Stimulated activated CD8-positive, alpha-beta memory T cell treated with anti-CD3 and anti-CD28 coated beads, Interleukin-7, amount 100 ng/mL, for 4 hours (primary cell): ENCODE measurements at places on chromosomes 1 and 21.

DNA sequence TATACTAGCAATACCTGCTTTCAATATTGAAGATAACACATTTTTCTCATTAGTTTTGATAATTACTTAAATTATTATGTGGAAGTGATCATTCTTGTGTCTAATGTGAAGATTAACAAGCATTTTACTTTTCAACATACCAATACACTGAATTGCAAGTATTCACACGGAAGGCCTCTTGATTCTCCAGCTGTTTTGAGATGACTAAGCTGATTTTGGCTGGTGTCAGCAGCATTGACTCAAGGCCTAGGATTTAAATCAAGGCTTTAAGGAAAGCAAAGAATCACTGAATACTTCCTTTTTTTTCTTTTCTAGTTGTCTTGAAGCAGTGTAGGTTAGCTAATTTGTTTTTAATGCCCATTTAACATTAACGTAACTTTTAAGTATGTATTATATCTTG, 373.7 kb downstream of the SRGAP2C start:
- no peak for DNase-seq

DNA sequence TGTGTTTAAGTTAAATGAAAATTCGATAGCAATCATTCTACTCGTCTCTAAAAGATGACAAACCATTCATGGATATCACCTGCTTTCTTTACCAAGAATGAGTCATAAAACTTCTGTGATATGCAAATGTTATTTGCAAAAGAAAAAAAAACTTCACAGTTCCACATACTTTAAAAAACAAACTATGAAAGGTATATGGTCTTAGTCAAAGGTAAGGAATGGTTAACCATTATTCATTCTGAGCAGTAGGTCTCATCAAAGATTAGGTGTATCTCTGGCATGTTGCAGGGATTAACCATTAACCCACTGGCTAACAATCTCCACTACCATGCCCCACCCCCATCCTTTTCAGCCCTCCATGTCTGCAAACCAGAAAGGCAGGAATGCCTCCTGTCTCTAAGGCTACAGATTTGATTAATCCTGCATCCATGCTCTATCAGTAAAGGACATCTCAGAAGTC, 44.4 kb downstream of the PTPN14 start:
- DNase-seq, result no peak

DNA sequence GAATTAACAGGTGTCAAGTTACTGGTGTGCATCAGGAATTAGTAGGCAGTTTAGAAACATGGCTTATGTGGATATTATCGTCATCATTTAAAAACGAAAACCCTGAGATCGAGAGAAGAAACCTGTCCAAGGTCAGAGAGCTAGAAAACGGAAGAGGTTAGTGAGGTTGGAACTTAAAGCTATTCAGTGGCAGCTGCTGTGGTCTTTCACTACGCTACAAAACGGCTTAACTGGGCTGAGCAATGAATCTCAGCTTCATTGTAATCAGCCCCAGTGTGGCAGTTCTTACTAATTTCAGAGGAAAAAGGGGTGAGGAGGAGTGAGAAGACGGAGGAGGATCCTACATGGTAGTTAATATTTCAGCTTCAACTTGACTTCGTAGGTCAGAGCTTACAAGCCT, 77.9 kb downstream of the DAB1 start:
- DNase-seq, result no peak

DNA sequence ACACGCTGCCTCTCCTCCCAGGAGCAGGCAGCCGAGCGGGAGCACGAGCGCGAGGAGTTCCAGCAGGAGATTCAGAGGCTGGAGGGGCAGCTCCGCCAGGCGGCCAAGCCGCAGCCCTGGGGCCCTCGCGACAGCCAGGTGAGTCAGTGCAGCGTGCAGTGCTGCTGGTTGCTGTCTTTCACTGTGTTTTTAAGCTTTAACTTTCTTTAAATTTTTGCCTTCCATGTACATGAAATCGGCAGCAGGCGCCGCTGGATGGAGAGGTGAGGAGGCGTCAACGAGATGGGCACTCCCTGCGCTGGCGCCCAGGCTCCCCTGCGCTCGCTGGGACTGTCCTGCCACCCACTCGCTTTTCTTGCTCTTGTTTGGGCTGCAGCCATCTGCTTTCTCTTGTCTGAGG, 60.7 kb upstream of the DIP2A start:
- no peak for DNase-seq

- no peak for DNase-seq
These were observed 69.3 kb downstream of the MAN1A2 start for GRCh38 chr1:117436513-117436912.

- DNase-seq, result no peak
These were observed 131.2 kb downstream of the SLC45A1 start for GRCh38 chr1:8448911-8449661.

GRCh38 chr1:241645199-241645598, 5.0 kb upstream of the CHML start:
- no peak for DNase-seq

DNA sequence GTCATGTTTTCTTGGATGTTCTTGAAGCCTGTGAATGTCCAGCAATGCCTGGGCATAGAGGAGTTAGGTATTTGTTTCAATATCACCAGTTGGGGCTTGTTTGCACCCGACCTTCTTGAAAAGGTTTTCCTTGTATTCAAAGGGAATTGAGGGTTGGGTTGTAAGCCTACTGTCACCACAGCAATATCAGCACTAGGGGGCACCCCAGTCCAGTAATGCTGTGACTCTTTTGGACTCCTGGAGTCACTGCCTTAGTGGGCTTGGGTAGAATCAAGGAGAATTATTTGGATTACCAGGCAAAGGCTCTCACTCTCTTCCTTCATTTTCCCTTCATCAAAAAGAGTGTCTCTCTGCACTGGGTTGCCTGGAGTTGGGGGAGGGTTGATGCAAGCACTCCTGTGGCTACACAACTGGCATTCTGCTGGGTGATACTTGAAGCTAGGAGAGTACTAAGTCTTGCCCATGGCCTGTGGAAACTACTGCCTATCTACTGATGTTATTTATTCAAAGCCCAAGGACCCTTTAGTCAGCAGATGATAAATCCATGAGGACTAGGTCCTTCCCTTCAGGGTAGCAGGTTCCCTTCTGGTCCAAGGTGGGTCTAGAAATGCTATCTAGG, 34.5 kb downstream of the OR10R2 start:
- no peak for DNase-seq

DNA sequence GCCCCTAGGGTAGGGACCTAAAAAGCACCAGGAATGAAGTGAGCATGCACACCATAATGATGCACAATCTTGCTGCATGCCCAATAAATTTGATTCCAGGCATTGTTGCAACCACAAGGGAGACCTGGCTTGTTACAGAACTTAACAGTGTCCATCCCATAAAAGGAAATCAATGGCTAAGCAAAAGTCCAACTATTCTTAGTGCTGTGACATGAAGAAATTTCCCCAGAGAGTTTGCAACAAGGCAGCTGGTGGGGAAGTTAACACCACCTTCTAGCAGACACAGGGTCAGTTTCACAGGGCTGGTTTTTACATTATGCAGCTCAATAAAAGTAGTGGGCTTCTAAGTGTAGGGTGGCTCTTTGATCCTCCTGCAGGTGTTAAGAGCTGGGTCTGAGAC, 221.1 kb downstream of the KCNJ6 start:
- DNase-seq, result no peak

DNA sequence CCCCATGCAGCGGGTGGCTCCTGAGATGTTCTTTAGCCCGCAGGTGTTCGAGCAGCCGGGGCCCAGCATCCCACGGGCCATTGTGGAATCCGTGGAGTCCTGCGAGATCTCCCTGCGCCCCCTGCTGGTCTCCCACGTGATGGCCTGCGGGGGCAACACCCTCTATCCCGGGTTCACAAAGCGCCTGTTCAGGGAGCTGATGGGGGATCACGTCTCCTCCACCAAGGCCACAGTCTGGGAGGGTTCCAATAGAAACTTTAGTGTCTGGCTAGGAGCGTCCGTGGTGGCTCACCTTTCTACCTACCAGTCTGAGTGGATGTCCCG, 71.0 kb downstream of the ACTL8 start:
- DNase-seq, result no peak

DNA sequence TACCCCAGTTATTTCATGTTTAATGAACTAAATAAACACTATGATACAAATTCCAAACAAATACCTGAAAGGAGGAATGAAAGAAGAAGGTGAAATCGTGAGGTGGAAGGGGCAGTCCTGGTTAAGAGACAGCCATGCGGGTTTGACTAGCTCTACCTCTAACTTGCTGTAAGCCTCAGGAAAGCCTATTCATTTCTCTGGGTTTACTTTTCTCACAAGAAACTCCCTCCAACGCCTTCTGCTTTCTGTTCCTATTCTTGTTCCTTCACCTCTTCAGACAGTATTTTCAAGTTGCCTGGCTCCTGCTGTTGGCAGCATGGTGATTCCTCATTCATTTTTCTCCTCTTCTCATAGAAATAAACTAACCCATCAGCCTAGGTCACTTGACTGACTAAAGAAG, 92.4 kb downstream of the NTPCR start:
- no peak for DNase-seq

DNA sequence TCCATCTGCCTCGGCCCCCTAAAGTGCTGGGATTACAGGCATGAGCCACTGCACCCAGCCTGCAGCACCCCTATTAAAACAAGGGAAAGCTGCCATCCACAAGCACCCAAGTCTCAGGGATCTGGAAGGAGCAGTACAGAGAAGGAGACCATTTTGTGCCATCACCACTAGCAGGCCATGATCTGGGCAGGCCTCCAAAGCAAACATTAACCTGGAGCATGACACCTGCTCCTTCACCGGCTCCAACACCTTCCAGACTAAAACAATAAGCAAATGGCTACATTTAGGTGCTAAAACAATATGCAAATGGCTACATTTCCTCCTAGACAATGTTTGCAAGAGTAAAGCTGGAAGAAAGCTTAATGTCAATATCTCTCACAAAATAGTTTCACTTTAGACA, 16.7 kb downstream of the MEAF6 start:
- no peak for DNase-seq

- DNase-seq, result no peak
These were observed 11.3 kb downstream of the RAB29 start for GRCh38 chr1:205763980-205764379.

GRCh38 chr1:198936371-198937083, 297.7 kb downstream of the PTPRC start:
- DNase-seq, result no peak

- DNase-seq, result no peak
These were observed 60.2 kb downstream of the ODF2L start for GRCh38 chr1:86335916-86336315.

GRCh38 chr21:15247613-15248012, 182.8 kb upstream of the NRIP1 start:
- no peak for DNase-seq

- peak; percentile 12 for DNase-seq
These were observed 71.4 kb upstream of the RAB4A start for GRCh38 chr1:229199261-229200243.

- no peak for DNase-seq
These were observed 123.8 kb upstream of the RAB4A start for GRCh38 chr1:229147072-229147471.

DNA sequence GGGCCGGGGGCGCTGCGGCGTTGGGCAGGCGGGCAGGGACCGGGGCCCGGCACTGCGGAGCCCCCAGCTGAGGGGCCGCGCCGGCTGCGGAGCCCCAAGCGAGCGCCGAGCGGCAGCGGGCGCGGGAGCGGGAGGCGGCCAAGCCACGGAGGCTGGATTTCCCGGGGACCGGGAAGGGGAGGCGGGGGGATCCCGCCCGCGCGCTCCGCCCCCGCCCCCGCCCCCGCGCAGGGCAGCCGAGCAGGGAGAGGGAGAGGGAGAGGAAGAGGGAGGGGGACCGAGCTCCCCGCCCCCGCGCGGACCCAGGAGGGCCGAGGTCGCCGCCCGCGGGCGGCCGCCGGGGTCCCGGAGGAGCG, at the start of gene DLGAP3:
Gene DLGAP3, minus strand, starts transcription at position 154 of the 356 bp plus-strand sequence. CDS start 24,267 bp downstream, outside the sequence.
- no peak for DNase-seq

DNA sequence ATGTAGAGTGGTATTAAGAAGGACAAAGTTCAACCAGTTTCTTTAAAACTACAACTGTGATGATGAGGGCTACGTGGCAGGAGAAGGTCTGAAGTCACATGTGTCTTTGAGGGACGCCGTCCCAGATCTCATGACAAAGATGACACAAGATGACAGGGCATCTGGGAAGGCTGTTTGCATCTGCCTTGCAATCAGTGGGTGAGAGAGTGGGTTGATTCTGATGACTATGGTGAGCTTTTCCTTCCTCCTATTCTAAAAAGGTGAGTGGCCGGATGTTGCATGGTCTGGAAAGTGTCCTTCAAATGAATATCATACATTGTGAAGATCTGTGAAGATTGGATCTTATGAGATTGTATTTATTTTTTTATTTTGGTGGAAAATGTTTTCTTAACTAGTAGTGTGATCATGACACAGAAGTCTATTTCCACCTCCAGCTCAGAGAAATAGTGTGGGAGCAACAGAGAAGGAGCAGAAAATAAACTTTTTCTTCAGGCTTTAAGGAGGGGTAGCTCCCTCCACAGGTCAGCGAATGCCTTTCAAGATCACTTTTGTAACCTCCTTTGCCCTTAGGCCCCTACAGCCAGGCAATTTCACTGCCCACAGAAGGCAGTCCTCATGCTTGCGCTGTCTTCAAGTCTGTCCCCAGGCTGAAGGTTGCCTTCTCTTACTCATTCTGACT, 76.0 kb upstream of the ATF3 start:
- no peak for DNase-seq

DNA sequence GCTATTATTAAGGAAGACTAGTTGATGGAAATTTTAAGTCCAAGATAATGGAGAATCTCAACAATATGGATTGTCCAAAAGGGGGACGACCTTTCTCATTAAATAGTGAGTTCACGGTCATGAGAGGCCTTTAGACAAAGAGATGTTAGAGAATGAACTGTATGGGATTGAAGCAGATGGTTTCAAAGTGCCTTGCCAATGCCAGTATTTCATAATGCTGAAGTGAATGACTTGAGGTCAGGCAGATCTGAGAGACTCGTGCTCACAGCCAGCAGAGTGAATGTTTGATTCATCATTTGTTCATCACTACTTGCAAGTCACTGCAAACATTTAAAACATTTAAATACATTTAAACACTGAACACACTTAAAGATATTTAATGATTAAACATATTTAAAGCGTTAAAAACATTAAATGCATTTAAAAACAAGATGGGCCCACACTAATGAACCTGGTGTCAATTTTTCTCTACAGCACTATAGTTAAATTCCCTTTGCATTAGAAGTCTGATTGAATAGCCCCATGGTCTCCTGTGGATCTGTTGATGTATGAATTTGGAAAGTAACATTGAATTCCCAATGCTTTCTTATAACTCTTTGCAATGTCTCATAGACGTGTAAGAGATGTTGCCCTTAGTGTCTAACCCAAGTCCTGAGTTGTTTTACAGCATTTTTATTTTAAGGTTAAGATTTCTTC, 80.7 kb downstream of the TGFB2 start:
- DNase-seq, result no peak

DNA sequence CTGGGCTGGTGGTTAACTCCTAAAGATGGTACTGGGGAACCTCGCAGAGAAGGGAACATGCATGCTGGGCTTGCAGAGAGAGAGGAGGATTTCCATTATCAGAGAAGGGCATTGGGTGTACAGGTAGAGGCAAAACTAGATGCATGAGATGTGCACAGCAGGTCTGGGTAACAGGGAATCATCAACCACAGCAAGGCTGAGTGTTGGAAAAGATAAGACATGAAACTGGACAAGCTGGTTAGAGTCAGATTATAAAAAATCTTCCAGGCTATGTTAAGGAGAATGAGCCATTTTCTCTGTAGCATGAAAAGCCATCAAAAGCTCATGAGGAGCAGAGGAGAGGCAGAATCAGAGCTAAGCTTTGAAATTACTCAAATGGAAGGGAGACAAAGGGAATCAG, 147.8 kb downstream of the VAV3 start:
- DNase-seq, result no peak
